ENCODE measurements at places on chromosomes 5 and 9.

- DNase-seq = no peak
These were observed 241.5 kb downstream of the NR3C1 start for GRCh38 chr5:143161885-143162540.

DNA sequence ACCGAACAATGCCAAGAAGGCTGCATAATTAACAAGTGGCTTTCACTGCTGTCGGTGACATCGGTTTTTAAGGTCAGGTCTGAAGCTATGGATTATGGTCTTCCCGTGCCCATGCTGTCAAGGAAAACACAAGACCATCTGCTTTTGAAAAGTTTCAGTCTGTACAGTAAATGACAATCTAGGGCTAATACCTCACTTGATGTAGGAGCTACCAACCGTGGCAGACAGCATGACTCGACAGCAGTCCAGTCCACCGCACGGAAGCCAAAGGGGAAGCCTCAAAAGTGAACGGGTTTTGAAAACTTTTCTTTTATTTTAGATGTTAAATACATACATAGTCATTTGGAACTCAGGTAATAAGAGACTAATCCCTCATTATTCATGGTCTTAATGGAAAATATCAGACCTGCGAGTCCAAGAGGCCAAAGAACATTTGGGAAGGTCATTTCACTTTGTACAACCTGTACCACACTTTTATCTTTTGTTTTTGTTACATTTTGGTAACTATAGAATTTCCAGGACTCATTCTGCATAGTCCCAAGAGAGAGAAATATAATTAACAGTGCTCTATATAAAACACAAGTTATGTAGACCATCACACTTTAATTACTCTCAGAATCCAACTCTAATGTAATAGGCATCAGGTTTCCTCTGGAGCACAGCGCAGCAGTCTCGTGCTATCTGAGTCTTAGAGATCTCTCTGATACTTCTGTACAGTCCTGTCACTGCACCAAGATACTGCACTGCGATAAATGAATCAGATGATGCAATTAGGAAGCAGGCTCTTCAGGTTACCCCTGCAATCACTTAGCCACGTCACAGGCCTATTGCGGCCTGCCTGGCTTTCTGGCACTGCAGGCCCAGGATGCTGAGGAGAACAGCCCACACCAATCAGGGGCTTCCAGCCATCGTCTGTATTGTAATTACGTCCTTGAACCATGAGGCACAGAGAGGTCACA is 184.9 kb downstream of the FANCC start:
- DNase-seq = no peak

- DNase-seq = no peak
These were observed 305.2 kb upstream of the NREP start for GRCh38 chr5:112062181-112062580.

- no peak for DNase-seq
These were observed 56.3 kb downstream of the STX17 start for GRCh38 chr9:99962680-99963261.

DNA sequence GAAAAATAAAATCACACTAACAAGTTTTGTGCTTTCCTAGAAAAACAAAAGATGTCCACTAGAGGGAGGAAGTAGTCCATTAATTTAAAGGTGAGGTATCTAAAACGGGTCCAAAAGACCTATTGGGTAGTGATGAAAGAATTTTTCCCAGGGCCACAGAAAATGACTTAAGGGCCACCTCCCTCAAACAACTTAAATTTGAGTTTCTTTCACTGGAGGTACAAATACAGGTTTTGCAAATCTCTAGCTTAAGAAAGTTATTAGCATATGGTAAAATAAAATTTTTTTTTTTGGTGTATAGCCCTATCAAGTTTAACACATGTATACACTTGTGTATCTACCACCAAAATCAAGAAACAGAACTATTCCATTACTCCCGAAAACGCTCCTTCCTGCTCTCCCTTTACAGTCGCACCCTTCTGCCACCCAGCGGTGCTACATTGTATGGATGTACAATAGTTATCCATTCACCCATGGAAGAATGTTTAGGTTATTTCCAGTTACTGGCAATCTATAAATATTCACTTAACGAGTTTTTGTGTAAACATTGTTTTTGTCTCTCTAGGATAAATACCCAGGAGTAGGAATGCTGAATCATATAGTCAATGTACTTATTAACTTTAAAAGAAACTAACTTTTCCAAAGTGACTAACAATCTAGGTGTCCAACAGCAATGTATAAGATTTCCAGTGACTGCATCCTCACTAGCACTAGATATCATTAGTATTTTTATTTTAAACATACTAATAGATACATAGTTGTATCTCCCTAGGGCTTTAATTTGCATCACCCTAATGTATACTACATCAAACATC is 21.9 kb downstream of the DEPDC1B start:
- no peak for DNase-seq

DNA sequence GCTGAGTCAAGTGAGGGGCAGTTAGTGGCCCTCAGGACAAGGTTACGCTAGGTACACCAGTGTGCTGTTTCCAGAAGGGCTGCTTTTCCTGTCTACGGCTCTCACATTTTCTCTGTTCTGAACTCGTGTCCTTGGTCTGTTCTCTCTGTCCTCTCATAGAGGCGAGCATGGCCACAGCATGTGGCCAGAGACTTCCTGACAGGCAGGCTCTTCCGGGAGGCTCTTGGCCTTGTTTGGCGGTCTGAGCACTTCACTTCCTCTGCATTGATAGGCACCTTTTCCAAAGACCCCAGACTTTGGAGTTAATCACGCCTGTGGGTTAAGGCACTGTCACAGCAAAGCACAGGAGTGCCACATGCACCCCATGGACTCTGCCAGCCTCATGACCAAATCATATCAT is 1.2 kb downstream of the CKMT2 start:
- DNase-seq = no peak

- no peak for DNase-seq
These were observed 69.0 kb downstream of the SV2C start for GRCh38 chr5:76152161-76152560.

GRCh38 chr5:124981901-124982300 is 235.5 kb upstream of the ZNF608 start:
- DNase-seq = no peak

DNA sequence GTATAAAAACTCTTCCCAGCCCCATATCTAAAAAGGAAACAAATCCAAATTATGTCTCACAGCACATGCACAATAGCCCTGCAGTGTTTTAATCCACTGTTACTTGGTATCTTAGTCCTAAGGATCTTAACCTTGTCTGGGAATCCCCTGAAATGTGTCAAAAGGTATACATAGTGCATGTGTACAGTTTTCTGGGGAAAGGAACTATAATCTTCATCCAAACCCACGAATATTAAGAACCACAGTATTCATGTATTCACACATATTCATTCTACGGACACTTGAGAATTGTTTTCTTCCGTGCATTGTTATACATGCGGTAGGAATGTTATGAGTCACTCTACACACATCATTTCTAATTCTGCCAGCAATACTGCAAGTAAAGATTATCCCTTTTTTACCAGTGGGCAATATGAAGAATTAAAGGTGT is 47.8 kb upstream of the SNX2 start:
- no peak for DNase-seq

- no peak for DNase-seq
These were observed 3.9 kb upstream of the ISCA1 start for GRCh38 chr9:86286278-86286677.

- DNase-seq = no peak
These were observed 274.8 kb downstream of the DOCK8 start for GRCh38 chr9:489198-490197.

- DNase-seq = no peak
These were observed 459.6 kb downstream of the PRELID2 start for GRCh38 chr5:145375521-145375920.

GRCh38 chr5:73412597-73412988 is 36.0 kb downstream of the FOXD1 start:
- DNase-seq = no peak

DNA sequence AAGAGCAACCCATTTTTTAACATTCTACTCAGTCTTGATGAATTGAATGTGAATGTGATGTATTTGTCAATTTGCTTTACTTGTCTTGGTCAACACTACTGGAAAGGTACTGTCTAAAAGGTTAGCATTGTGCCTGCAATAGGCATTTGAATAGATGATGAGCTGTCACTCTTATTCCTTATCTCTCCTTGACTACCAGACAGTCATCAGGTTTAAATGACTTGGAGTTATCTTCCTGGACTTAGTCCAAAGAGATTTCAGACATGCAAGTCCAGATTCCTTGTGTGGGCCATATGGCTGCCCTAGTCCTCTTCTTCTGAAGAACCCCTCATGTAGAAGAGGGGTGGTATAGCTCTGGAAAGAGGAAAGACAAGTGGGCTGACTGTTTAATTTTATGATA is 4.8 kb downstream of the ARHGEF28 start:
- no peak for DNase-seq

GRCh38 chr5:8842971-8843551 is 702.8 kb downstream of the SEMA5A start:
- no peak for DNase-seq

DNA sequence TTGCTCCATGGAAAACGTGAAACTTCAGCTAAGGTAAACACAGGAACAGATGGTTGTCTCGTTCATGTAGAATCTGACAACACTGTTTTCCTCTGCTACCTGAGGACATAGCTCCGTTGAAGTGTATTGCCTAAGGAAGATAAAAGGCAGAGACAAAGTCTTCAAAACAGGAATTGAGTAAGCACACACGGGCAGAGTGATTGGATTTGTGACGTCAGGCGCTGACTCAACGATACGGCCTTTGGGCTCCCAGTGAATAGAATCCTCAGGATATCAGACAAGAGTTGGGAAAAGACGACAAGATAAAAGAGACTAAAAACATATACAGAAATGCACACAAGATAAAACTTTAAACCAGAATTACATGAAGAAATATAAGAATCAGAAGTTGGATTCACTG is 787.1 kb upstream of the CTNND2 start:
- DNase-seq = no peak

GRCh38 chr9:17138503-17138902 is 3.7 kb downstream of the CNTLN start:
- no peak for DNase-seq

GRCh38 chr5:150122536-150123481 is 32.8 kb downstream of the PDGFRB start:
- DNase-seq = no peak

DNA sequence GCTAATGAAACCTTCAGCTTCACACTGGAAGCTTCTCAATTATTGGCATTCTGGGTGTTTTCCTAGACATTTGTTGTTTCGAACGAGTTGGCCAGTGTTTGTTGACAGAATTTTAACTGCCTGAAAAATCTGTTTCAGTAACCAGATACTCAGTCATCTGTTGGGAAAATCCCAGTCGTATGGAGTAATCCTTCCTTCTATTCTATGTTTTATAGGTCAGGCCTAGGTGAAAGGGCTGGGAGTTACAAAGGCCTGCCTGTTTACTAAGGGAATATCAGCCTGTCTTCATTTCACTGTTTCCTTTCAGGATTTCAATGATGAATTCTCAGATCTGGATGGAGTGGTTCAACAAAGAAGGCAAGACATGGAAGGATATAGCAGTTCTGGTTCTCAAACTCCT is 59.9 kb downstream of the GRAMD2B start:
- no peak for DNase-seq

- DNase-seq = no peak
These were observed 269.2 kb downstream of the ACTL7B start for GRCh38 chr9:108586471-108587139.

DNA sequence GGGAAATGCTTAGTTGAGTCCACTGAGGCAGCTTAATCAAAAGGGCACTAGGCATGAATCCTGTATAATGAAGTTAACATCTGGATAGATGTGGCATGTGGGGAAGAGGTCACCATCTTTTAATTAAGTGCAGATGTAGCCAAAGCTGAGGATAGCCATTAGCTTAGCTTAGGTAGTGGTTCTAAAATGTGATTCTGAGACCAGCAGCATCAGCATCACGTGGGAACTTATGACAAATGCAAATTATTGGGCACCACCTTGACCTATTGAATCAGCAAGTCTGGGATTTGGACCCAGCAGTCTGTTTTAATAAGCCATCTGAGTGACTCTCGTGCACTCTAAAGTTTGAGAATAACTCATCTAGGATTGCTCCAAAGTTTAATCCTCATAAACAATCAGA is 63.8 kb downstream of the SNCAIP start:
- no peak for DNase-seq

Data from esophagus squamous epithelium (tissue), 5 donors.